ENCODE measurements at places on chromosomes 13 and 19.

DNA sequence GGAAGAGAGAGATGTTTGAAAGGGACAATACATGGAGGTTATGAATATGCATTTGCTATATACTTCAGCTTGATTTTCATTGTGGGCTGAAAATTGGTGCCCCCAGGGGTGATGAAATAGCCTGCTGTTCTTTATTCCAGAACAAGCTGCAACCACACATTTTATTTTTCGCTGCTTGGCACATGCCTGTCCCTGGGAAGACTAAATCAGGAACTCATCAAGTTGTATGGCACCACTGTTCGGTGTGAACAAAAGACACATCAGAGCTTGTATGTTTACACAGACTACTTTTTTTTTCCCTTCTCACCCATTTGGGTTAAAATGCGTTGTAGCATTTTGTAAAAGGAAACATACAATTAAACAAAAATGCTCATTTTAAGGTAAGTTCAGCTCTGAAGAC lies 230.7 kb downstream of the NALCN start:
- no peak for DNase-seq

DNA sequence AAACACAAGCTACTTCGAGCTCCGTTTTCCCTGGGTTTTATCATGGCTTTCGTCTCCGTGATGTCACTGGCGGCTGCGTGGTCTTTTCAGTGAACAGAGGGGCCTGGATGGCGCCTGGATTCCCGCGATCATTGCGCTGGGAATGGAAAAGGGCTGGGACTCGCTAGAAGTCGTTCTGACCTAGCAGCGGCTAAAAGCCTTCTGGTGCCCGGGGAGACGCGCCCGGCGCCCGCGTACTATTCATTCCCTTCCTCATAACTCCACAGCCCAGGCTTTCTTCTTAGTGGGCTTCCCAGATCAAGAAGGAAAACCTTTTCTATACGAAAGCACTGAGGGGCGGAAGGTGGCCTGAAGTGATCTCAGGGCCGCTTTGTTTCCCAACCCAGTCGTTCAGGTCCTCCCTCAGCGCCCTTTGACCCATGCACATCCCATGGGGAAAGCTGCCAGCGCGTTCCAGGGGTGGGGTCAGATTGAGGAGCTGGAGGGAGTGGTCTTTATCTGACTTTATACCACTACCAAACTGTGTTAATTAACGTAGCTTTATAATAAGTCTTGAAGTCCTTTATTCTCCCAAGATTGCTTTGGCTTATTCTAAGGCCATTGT lies 96.6 kb downstream of the ELF1 start:
- no peak for DNase-seq

- DNase-seq = no peak
Measured at GRCh38 chr13:93260591-93260990, 34.0 kb downstream of the GPC6 start.

DNA sequence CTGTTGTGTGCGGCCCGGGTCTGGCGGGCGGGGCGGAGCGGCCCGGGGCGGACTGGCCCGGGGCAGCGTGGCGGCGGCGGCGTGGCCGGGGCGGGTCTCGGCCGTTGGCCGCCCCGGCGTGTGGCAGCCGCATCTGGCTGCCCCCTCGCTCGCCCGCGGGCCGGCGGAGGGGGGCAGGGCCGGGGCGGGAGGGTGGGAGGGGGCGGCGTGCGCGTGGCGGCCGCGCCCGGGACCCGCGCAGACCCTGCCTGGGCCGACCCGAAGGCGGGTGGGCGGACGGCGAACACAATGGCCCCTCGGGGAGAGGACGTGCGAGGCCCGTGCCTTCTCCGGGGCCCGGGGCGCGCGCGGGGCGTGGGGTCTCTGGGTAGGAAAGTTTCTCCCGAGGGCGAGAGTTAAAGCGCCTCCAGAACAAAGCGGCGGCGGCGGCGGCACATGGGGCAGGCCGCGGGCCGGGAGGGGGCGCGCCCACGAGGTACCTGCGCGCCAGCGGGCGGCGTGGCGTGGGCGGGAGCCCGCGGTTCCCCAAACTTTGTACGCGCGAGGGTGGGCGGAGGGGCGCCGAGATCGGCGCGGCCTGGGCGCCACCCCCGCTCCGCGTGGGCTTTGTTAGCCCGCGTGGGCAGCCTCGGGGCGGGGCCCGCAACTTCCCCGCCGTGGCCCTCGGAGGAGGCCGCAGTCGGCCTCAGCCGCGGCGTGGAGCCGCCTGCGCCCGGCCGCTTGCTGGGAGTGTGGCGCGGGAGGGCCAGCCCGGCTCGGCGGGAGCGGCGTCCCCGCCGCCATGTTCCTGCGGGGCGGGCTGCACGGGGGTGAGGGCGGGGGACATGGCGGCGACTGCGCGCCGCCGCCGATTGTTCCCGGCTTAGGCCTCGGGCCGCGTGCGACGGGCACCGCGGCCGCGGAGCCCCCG lies 764 bp downstream of the MIR17HG start:
- peak; percentile 60 for DNase-seq

GRCh38 chr19:16441661-16442162 lies 30.1 kb downstream of the EPS15L1 start:
- DNase-seq = no peak

All from inflammatory macrophage treated with lipopolysaccharide for 4 hours (primary cell).